ENCODE measurements at places on chromosomes 3 and 15.

DNA sequence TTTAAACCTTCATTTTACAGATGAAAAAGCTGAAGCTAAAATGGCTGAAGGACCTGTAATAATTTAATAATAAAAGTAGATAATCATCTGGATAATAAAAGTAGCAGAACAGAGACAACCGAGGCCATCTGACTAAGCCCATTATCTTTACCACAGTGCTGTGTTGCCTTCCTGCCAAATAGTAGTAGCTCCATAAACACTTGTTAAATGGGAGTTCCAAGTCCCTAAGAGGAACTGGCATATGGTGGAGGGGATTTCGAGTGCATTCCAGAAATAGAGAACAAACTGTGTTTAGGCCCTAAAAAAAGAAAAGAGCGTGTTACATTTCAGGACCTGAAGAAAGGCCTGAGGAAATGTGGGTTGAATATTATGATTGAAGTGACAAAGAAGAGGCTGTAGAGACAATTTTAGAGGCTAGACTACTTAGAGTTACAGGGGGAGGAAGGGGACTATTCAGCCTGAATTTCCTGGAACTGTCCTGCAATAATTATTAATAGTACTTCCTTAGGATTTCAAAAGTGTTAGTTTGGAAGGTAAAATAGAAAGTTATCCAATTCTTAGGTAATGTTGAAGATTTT, 424.3 kb downstream of the ROBO2 start:
- no peak for DNase-seq

DNA sequence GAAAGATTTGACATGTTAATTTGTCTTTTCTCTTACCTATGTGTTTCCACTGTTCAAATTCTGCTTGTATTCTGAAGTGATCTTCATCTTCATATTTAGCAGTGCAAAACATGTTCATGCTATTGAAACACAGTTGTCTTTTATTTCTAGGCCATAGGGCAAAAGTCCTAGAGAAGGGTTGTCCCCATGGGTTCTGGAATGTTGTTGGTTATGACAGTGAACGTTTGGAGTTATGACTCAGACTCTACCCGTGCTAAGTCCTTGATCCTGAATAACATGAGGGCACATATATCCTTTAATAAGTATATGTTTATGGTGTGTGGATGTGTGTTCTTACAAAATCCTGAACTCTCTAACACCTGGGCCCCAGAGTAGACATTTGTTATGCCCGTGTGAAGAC, 23.0 kb upstream of the ARPP21 start:
- DNase-seq, result no peak

GRCh38 chr15:50767332-50767861, 1.9 kb upstream of the SPPL2A start:
- DNase-seq, result no peak

GRCh38 chr3:36707623-36708409, 56.5 kb downstream of the DCLK3 start:
- peak; percentile 84 for DNase-seq

DNA sequence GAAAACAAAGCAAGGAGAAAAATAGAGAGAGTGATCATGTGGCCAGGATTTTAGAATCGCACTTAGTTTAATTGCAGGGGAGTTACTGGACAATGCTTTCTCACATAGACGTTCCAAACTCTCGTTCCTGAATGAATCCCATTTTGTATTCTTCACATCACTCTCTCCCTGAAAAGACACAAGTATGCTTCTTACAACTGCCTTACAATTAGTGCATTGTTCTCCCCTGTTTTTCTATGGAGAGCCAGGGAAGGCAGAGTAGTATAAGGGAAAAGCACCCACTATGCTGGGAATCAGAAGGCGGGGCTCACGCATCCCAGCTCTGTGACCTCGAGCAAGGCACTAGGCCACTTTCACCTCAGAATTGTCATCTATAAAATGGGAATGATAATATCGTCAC, 14.4 kb downstream of the TMOD2 start:
- DNase-seq, result no peak

GRCh38 chr3:150729682-150730360, 26.1 kb upstream of the ERICH6 start:
- no peak for DNase-seq

- DNase-seq, result peak; percentile 63
Observed at GRCh38 chr3:15310491-15311370, 21.7 kb downstream of the SH3BP5 start.

All from brain microvascular endothelial cell (primary cell).